Activated CD4-positive, alpha-beta T cell treated with anti-CD3 and anti-CD28 coated beads for 24 hours (primary cell): ENCODE measurements at places on chromosomes 3 and 15.

DNA sequence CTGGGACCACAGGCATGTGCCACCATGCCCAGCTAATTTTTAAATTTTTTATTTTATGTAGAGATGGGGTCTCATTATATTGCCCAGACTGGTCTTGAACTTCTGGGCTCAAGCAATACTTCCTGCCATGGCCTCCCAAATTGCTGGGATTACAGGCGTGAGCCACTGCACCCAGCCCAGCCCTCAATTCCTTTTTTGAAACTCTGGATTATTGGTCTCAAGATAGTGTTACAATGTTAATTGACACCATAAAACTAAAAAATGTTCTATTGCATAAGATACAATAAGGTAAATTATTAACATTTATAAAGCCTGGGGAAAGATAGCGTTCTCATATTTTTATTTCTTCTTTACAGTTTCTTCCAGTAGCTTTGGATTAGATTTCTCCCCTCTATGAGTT lies 3.9 kb upstream of the NFKBIZ start:
- no peak for DNase-seq

DNA sequence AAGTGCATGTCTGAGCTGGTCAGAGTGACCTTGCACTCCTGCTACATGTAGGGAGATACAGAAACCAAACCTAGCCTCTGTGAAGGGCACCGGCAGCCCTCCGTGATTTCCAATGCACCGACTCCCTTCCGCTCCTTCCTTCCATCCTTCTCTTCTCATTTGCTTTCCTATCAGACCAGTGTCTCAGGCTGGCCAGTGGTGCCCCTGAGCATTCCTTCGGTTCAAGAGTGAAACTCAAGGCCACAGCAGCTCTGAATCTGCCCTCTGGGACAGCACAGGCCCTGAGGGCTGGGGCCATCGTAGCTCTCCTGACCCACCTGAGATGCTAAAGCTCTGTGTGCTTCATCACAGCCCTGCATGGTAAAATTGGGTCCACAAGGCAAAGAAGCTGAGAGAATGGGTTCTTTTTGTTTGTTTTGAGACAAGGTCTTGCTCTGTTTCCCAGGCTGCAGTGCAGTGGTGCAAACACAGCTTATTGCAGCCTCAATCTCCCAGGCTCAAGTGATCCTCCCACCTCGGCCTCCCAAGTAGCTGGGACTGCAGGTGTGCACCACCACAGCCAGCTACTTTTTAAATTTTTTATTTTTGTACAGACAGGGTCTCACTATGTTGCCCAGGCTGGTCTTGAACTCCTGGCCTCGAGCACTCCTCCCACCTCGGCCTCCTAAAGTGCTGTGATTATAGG lies 2.3 kb upstream of the BMF start:
- no peak for DNase-seq

- peak; percentile 5 for DNase-seq
Observed at GRCh38 chr3:59502806-59503205, 453.0 kb upstream of the CFAP20DC start.

- DNase-seq: no peak
Observed at GRCh38 chr3:71577011-71577410, 6.5 kb downstream of the FOXP1 start.
